Activated CD4-positive, CD25-positive, alpha-beta regulatory T cell treated with anti-CD3 and anti-CD28 coated beads, Interleukin-2, amount 50 U/mL, for 16 hours (primary cell): ENCODE measurements at places on chromosomes 12 and 14.

DNA sequence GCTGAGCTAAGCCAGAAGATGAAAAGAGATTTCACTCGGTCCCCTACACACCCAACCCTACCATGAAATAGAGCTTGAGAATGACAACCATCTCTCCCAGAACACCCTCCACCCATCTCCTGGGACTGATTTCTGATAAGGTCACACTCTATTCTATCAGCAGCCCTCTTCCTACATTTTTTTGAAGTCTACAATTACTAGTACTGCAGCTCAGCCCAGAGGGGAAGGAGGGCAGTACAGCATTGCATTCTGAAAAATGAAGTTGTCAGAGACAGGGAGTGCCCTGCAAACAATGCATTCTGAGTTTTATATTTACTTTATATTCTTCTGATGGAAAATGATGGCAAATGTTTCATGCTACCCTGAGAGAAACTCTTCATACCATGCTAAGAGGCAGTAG is 318.5 kb downstream of the BCAT1 start:
- DNase-seq: no peak

GRCh38 chr12:123269896-123270213 is 1.8 kb downstream of the CDK2AP1 start:
- no peak for DNase-seq

- no peak for DNase-seq
Observed at GRCh38 chr14:32545506-32546210, 216.6 kb downstream of the AKAP6 start.

- no peak for DNase-seq
Observed at GRCh38 chr14:94341656-94342333, 18.7 kb upstream of the SERPINA6 start.

DNA sequence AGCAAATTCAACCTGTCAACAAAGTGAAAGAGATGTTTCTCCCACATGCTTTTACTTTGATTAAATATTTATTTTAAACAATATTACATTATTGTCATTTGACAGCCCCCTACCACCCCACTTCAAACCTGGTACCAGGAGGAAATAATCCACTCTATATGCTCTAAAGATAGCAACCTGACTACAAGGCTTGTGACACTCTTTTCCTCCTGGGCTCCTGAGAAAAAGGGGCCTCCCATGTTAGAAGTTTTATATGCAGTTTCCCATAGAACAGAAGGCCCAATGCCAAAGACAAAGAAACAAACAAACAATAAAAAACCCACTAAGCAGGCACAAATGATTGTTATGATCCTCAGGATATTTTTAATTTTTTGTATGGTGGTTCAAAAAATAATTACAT is 73.6 kb downstream of the RPS29 start:
- no peak for DNase-seq

DNA sequence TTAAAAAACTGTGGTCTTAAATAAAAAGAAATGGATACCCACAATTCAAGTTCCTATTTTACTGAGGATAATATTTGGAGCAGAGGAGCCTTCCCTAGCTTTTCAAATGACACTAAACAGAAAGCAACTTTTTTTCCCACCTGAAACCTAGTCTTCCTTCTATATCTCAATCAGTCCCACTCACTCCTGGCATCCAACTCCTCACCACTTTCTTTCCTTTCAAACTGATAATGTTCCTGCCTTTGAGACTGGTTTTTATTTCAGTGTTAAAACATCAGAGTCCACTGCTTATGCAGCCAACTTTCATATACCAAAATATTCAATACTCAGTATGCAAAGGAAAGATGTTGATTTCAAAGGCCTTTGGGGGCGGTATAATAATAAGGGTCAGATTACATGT is 225.6 kb downstream of the GXYLT1 start:
- DNase-seq: no peak

DNA sequence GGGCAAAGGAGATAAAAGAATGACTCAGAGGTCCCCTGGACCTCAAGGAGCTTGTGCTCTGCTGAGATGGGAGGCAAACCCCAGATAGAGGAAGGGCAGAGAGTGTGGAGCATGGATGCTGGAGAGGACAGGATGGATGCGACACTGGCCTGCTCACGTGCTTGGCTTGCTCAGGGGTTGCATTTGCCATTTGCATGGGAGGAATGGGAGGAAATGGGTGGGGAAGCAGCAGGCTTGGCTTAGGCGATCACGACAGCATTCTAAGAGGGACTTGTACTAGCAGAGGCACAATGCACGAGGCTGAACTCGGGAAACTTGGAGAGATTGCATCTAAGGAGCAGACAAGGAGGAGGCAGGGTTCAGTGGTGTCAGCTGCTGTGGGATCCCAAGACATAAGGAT is 19.8 kb downstream of the CD9 start:
- DNase-seq: no peak

DNA sequence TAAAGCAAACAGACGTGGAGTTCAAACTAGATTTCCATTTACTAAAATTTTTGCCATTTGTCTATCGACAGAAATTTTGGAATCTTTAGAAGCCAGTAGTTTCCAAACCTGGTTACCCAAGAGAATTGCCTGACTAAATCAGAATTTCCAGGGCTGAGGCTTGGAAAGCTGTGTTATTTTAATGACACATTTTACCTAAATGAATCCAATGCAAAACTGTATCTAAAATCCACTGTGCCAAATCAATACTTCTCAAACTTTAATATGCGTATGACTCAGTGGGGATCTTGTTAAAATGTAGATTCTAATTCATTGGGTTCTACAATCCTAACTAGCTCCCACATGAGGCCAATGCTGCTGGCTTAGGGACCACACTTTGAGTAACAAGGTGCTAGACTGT is 35.0 kb upstream of the TC2N start:
- no peak for DNase-seq

DNA sequence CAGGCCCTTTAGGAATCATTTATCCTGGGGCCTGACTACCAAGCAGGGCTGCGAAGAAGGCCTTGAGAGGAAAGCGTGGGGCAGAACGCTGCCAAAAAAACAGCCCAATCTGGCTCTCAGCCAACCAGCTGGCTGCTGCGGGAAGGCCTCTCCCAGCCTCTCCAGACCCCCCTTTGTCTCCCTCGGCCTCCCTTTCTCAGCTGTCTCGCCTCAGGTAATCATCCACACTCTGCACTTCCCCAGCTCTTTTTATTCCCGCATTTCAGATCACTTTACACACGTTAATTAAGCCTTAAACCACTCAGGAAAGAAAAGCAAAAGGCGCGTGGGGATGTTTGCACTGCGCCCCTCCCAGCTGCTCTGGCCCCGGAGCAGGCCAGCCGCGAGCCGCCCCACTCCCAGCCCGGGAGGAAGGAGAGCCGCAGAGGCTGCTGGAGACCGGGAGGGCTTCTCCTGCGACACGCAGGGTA is 208.2 kb upstream of the FOXN3 start:
- DNase-seq: no peak

DNA sequence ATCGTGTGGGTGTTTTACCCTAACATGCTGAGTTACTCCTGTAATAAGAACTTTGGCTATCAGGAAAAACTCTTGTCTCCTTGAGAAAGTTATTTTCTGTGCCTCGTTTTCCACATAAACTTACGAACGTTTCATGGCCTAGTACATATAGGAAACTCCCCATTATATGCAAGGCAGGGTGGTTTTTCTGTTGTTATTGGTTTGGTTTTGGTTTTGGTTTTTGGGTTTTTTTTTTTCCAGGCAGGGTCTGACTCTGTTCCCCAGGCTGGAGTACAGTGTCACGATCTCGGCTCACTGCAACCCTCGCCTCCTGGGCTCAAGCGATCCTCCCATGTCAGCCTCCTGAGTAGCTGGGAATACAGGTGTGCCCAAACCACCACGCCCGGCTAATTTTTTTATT is 5.5 kb downstream of the OR6C3 start:
- no peak for DNase-seq

DNA sequence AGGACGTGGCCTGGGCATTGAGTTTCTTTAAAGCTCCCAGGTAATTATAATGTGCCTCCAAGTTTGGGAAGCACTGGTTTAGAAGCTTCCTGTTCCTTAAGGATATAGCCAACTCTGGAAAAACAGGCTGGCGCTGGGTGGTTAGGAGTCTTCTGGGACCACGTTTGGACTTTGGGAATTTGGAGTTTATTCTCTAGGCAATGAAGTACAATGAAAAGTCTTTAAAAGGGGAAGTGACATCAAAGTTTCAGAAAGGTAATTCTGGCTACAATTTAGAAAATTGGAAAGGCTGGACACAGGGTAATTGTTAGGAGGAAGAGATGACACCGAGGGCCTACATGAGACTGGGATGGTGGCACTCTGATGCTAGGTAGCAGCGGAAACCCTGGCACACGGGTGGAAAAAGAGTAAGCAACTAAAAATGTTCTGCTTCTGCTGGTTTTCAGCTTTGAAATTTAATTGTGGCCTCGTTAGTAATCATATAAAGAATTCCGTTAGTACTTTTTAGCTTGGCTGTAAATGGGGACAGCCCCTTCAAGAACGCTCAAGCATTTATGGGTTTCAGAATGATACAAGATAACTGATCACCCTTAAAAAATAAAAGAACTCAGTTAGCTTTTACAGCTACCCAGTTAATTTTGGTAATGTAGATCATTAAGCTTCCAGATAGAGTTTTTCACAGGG is 12.7 kb upstream of the DCP1B start:
- no peak for DNase-seq

DNA sequence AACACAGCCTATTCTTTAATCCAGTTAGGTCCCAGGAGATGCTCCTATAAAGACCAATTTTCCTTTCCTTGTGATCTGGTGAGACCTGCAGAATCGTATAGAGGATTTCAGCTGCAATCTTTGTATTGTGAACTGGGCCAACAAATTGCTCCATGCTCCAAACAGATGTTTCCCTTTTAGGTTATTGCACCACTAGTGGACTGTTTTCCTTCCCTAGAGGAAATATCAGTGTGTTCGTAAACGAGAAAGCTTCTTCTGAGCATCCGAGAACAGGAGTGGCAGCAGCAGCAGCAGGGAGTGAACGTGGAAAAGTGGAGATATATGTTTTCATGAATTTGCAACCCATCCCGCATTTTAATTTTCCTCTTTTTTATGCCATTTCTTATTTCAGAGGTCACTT is 344.1 kb upstream of the PDE3A start:
- no peak for DNase-seq
